ENCODE measurements at places on chromosomes 12 and 14.

DNA sequence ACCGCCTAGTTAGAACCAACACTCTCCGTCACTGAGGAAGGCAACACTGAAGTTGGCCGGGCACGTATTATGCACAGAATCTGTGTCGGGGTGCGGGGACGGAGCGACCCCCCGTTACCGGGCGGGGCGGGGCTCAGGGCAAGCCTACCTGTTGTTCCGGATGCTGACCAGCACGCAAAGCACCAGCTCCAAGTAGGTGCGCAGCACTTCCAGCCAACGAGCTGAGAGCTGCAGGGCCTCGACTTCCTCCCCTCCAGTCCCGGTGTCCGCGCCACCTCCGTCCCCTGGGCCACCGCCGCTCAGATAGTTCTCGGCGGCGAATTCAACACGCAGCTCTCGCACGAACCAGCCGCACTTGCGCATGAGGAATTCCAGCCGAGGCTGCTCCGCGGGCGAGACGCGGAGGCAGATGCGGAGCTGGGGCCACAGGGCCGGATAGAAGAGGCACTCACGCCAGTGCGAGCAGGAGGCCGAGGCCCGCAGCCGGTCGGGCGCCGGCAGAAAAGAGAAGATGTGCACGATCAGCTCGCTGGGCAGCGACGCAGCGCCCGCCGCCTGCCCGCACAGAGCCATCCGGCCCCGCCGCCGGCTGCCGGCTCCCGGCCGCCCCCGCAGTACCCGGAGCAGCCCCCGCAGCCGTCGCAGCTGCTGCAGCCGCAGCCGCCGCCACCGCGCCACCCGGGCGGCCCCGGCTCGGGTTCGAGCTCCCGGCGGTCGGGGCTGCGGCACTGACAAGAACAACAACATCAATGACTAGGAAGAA, 636 bp downstream of the FBXO33 start:
- peak; percentile 40 for DNase-seq

GRCh38 chr14:84535976-84536375, 994.0 kb upstream of the FLRT2 start:
- no peak for DNase-seq

- no peak for DNase-seq
Measured at GRCh38 chr12:90342081-90342480, 612.9 kb downstream of the CCER1 start.

- DNase-seq, result no peak
Measured at GRCh38 chr12:108387771-108388170, 48.7 kb upstream of the CMKLR1 start.

DNA sequence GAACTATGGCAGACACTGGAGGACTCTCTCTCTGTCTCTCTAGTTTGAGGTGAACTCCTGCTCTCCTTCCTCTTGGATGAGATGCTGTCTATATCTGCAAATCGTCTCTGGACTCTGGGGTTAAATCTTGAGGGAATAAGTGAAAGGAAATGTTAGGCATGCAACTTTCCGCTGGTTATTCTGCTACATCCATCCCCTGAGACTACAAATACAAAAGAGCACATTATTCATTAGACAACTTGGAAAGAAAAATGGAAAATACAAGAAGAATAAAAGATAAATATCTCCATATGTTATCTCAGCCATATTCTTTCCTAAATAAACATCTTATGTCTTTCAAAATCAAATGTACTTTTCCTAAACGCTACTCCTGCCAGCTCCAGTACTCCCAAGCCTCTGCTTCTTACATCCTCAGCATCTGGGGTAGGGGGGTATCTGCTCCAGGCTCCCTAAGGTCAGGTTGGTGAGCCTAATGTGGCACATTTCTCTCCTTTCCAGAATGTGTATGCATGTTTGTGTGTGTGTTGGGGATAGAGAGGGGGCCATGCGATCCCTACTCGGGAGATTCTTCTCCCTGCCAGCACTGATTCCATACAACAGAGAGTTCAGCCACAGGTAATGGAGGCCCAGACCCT, 102.9 kb upstream of the FSCB start:
- no peak for DNase-seq

- DNase-seq, result peak; percentile 31
Measured at GRCh38 chr14:67285876-67286452, 44.7 kb downstream of the PALS1 start.

DNA sequence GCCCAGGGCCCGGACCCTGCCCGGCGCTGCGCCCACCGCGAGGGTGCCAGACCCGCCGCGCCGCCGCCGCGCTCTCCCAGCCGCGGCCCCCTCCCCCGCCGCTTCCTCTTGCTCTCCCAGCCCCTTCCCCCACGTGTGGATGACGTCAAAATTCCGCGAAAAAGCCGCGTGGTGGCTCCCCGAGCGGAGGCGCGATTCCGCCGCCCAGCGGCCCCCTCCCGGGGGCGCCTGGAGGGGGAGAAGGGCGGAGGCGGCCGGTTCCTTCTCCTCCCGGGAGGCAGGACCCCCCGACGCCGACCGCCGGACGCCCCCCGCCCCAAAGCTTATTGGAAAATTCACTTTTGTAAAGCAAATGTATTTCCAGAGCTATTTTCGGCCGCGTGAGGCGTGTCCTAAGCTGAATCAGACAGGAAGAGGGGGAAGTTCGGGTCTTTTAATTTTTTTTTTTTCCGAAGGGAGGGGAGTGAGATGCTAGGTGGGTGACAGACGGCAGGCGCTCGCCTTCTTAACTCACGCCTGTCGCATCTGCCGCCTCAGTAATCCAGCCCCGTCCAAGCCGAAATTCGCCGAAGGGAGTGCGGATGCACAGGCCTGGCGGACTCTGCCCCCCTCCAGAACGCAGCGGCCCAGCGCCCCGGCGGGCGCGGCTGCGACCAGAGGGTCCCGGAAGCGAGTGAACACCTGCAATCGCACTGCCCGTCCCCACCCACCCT, 4.1 kb upstream of the CCND2 start:
- DNase-seq, result peak; percentile 94

GRCh38 chr14:94115058-94115591, 4.6 kb downstream of the IFI27 start:
- DNase-seq, result no peak

- DNase-seq, result peak; percentile 64
Measured at GRCh38 chr12:57242691-57243454, 8.1 kb downstream of the STAC3 start.

- DNase-seq, result no peak
Measured at GRCh38 chr12:78095623-78096022, 264.9 kb downstream of the NAV3 start.

- no peak for DNase-seq
Measured at GRCh38 chr14:74414403-74415114, 11.5 kb downstream of the SYNDIG1L start.

GRCh38 chr14:94923786-94924185, 153.9 kb upstream of the GSC start:
- DNase-seq, result no peak

DNA sequence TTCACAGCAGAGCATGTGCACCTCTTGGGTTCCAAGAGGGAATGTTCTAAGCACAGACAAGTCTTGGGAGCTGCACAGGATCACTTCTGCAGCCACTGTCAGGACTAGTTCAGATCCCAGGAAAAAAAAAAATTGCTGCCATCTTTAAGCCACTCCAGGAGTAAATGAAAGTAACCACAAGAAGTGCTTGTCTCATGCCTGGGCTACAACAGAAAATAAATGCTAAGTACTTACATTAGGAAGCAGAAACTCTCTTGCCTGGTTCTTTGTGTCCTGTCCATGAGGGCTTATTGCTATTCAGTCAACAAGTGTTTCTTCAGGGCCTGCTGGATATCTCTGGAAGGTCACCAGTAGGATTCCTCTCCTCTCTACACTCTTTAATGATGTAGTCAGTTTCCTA, 176.1 kb downstream of the KTN1 start:
- no peak for DNase-seq

- no peak for DNase-seq
Measured at GRCh38 chr12:53561590-53561953, 54.3 kb upstream of the NPFF start.

DNA sequence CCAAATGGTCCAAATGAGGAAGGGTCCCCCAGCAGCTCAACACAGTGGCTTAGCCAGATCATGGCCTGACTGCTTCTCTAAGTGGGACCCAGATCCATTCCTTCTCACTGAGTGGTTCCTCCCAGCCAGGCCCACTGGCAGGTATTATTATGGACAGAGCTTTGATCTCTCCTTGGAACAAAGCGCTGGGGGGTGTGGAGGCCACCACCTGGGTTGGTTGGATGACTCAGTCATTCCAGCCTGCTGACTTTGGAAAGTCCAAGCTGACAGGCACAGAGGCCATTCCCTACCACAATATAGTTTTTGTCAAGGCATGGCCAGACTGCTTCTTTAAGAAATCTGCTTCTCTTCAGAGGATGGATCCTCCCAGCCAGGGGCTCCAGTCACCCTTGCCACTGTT, 341.1 kb downstream of the BTG1 start:
- no peak for DNase-seq

DNA sequence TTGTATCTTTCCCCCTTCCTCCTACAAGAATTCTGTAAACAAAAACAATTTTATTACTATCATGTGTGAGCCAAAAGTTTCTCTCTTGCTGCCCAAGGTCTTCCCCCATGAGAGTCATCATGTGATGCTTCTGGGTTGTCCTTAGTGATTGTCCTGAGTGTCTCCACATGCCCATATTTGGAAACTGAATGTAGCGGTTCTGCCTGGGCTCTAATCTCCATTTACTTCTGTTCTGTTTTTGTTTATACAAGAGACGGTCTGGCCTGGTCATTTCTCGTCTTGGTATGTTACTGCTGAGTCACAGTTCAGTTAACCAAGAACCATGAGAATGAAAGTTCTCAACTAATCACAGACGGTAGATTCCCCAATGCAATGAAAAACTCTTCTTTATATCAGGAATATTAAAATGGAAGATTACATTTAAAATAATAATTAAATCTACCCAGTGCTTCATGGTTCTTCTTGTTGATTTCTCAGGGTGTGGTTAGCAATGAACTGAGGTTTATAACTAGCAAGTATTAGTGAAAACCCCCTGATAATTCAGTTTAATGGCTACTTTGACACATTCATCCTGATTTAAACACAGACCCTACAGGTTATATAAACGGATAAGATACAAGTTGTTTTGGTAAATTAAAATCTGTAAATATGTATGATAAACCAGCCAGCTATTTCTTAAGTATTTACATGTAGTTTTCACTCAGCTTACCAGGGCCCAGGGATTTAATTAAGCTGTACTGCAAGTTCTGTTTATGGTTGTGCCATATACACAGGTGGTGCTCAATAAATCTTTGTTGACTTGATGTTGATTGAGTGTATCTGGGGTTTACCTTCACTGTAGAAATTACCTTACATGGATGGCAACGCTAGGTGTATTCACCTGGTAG, 81.1 kb downstream of the PELI2 start:
- DNase-seq, result no peak

GRCh38 chr14:80504781-80505180, 293.5 kb upstream of the DIO2 start:
- no peak for DNase-seq

GRCh38 chr12:19624491-19624890, 185.2 kb downstream of the AEBP2 start:
- no peak for DNase-seq

DNA sequence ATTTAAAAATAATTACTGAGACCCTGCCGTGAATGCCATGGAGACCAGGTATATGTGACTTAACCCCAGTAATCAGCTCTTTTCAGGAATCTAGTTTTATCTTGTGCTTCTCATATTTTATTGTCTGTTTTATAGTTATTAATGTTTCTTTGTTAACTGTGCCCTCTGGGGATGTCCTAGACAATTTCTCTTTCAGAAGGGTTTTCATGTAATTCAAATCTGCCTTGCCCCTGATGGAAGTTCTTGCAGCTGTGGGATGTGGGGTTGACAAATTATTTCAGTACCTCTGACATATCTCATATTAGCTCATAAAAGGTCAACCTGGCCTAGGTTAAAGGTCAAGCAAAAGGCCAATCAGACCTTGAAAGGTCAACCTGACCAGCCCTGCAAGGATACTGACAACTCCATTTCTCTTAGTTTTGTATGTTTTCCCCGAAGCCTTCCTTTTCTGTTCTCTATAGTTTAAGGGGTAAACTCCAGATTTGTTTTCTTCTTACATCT, 182.3 kb downstream of the SLC41A2 start:
- DNase-seq, result no peak

GRCh38 chr12:3921151-3921471, 47.9 kb upstream of the PARP11 start:
- no peak for DNase-seq

DNA sequence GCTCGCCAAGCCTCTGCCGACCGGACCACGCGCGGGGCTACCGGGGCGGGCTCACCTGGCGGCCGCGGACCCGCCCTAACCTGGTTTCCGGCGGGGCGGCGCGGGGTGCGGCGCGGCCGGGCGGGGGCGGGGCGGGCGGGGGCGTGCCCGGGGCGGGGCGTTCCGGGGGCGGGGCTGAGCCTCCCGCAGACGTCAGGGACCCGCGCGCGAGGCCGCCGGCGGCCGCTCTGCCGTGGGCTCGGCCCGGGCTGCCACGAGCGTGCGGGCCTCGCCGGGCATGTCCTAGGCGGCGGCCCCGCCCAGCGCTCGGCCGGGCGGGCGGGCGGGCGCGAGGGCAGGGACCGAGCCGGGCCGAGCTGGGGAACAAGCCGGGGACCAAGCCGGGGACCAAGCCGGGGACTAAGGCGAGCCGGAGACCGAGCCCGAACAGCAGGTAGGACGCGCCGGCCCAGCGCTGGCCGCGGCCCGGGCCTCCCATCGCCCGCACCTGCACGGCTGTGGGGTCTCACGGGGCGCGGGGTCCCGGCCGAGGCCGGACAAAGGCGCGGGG, at the start of gene CEP170B:
Gene CEP170B, plus strand, starts transcription at position 188 of the 550 bp plus-strand sequence. CDS start 3,183 bp downstream, outside the sequence.
- peak; percentile 28 for DNase-seq

DNA sequence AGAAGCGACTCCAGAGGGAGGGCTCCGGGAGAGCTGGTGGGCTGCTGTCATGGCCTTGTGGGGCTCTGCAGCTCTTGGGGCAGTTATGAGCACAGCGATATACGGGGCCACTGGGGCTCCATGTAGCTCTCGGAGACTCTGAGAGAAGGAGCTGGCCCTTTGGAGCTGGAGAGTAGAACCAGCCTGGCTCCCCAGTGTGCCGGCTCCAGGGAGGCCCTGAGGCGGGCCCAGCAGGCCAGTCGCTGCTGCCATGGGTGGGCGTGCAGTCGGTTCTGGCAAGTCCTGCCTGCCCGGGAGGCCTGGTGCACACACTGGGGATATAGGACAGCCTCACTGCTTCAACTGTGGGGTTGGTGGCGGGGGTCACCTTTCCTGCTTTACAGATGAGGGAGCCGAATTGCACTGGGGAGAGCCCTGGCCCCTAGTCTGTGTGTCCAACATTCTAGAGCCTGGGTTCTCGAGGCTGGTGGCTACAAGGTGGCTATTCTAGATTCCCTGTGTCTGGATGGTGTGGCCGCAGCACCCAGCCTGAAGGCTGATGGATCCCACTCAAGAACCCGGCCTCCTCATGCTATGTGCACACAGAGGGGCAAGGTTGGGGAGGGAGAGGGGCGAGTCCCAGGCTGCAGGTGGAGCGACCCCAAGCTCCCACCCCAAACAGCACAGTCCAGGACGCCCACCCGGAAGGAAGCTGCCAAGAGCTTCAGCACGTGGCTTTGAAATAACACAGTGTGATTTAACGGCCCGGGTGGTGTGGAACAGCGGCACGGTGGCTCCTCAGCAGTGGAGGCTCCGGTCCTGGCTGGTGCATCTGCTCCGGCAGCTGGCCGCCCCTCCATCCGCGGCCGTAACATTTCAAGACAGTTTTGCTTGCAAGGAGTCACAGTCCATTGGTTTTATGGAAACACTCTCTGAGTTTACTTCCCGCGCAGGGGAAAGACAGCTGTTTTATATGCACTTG, 188.3 kb upstream of the C14orf180 start:
- no peak for DNase-seq

GRCh38 chr14:75204116-75204515, 27.7 kb upstream of the TMED10 start:
- no peak for DNase-seq
